Midbrain (tissue), 1 donor: ENCODE measurements at places on chromosomes 3 and 15.

GRCh38 chr15:38085114-38085513 is 150.7 kb downstream of the TMCO5A start:
- peak; percentile 23 for DNase-seq

- DNase-seq, result no peak
These were observed 43.1 kb downstream of the ZNF710 start for GRCh38 chr15:90044191-90044590.

GRCh38 chr3:45993421-45994027 is 2.1 kb downstream of the FYCO1 start:
- DNase-seq, result no peak

GRCh38 chr15:73786538-73786937 is 33.4 kb upstream of the INSYN1 start:
- peak; percentile 48 for DNase-seq

DNA sequence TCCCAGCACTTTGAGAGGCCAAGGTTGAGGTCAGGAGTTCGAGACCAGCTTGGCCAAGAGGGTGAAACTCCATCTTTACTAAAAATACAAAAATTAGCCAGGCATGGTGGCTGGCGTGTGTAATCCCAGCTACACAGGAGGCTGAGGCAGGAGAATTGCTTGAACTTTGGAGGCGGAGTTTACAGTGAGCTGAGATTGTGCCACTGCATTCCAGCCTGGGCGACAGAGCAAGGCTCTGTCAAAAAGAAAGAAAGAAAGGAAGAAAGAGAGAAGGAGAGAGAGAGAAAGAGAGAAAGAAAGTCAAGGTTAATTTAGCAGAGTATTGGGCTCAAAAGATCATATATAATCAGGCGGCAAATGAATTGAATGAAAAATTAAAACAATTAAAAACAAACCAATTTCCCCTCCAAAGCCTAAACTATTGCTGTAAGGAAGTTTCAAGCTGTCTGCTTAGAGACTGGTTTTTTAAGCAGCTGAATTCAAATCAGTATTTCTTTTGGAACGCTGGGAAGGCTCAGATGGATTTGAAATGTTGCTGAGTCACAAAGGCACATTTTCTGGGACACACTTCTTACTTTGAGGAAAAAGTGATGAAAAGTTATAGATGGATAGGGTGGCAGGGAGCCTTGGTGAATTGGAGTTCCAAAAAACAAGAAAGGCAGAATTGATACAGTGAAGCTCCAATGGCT is 81.3 kb upstream of the BHLHE40 start:
- peak; percentile 30 for DNase-seq
